ENCODE measurements at places on chromosomes 7 and 10.

- DNase-seq, result peak; percentile 75
These were observed 204.3 kb downstream of the DGKI start for GRCh38 chr7:137642472-137642871.

- no peak for DNase-seq
These were observed 33.8 kb upstream of the INPP5A start for GRCh38 chr10:132503581-132504421.

- DNase-seq, result peak; percentile 81
These were observed 34.4 kb downstream of the ZC3HAV1 start for GRCh38 chr7:139075031-139075652.

DNA sequence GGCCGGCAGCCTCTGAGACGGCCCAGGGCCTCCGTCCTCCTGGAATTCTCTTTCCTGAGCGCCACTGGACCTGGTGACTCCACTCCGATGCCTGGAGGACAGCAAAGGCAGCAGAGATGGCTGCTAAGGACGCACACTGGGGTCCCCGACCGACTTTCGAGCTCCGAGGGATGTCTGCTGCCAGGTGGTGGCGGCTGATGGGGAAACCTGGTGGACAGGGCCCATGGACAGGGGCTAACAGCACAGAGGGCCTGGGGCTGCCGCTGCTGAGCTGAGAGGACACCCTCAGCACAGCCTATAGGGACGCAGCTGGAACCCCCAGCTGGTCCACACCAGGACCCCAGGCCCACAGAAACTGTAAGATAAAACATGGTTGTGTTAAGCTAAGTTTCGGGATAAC is 366.3 kb downstream of the DNAJB6 start:
- DNase-seq, result no peak

DNA sequence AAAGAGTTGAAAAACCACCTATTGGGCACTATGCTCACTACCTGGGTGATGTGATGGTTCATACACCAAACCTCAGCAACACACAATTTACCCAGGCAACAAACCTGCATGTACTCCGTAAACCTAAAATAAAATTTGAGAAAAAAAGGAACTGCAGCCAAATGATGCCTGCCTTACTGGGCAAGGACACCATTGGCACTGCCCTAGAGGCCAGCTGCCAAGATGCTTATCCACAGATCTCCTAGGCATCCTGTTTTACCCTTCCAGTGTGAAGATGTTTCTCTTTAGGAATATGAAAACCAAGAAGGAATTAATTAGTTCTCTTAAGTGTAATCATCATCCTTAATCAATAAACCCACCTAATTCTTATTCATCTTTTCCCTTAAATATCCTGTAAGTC is 133.4 kb downstream of the ABCA13 start:
- DNase-seq, result no peak

DNA sequence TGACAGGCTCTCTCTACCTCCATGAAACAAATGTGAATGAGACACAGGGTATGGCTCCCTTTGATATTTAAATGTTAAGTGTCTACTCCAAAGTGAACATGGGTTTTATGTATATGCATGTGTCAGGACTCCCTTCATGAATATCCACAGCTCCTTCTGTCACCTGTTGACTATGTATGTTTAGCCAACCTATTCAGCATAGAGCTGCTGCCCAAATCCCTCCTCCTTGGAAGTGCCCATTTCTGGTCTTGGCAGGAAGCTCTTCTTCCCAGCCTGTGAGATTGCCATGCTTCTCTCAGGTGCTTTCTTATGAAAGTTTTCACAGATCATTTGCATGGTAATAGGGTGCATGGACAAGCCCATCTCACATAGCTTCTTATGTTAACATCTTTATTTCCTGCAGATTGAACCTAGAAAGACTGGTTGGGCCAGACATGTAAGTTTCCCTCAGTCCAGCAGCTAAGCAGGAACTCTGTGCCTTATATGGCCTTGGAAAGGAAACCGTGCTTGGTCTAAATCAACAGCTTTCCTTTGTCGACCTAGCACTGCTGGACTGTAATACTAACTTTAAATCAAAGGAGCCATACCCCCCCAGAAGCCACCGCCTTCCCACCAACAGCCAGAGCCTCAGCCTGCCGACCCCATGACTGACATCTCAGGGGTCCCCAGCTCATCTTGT is 288.9 kb downstream of the ADARB2 start:
- no peak for DNase-seq

GRCh38 chr7:71750290-71750689 is 618.3 kb downstream of the GALNT17 start:
- DNase-seq, result no peak

DNA sequence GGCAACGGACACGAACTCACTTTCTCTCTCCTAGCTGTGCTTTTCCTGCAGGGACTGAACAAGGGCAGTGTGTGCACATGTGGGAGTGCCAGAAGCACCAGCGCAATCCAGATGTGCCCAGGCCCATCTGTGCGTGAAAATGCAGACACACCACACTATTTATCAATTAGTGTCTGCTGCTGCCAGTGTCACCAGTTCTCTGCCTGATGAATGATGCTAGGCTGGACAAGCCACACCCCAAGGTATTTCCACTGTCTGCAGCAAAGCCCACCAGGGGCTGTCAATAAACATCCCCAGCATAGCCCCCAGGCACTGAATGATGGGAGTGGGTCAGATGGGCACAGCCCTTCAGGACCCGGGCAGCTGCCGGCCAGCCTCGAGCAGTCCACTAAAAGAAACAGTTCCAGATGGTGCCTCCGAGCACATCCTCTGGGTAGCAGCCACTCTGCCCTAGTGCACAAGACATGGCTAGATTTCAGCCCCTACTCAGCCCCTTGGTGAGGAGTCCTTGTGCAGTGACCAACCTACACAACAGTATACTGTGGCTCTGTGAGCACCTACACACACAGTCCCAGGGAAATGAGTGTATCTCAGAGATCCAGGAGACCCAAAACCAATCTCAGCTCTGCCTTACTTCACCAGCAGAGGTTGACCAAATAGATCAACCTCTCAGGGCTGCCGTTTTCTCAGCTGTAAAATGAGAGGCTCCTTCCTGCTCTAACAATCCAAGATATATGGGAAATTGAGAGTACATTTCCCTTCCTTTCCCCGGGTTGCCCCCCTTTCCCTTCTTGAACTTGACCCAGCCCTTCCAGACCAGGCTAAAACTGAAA is 314.7 kb downstream of the PLXNA4 start:
- no peak for DNase-seq

DNA sequence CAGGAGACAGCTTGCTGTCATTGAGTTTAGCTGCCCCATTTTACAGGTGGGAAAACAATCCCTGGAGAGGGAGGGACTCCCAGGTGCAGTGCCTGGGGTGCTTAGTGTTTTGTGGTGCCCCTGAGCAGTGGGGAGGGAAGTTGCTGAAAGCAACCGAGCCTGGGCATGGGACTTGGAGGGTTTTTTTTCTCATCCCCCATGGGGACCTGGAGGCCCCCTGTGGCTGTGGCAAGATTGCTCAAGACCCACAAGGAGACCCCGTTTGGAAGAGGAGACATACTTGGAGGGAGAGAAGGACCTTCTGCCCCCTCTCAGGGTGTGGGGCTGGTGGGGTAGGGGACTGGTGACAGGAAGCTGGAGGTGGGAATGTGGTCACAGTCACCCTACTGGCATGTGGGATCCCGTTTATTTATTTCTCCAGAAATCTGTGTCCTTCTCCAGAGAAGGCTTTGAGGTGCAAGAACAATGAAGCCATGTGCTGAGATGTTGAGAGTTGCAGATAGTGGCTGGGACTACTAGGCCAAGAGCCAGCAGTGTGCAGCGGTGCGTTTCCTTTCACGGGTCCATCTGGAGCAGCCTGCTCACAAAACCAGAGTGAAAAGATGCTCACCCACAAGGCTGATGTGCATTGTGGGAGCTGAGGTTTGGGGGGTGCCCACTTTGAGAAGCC is 21.5 kb downstream of the ZMIZ1 start:
- no peak for DNase-seq

GRCh38 chr10:122638106-122638505 is 61.5 kb downstream of the C10orf120 start:
- DNase-seq, result no peak

DNA sequence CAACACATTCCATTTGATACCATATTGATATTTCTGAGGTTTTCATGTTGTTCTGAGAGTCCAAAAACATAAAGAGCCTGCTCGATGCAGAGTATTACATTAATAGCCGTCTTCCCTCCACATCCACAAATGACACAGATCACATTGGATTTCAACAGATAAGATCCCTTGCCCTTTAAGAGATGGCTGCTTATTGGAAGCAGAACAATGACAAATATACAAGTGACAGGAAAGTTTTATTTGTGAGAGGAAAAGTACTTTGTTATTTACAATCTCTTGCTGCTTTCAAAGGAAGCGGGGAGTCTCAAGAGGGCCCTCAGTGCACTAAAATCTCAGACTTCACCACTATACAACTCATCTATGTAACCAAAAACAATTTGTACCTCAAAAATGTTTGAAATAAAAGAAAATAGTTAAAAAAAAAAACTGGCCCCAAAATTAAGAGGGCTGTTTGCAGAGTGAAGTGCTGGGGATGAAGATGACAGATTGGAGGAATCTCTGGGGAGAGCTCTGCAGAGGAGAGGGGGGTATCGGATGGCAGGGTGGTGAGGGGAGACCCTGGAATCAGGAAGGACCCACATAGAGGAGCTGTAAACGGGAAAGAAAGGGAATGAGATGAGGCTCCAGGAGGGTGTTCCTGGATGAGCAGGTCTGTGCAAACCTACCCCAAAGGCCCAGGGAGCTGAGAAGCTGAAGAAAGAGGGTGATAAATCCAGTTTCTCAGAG is 42.5 kb upstream of the ZNF438 start:
- no peak for DNase-seq

DNA sequence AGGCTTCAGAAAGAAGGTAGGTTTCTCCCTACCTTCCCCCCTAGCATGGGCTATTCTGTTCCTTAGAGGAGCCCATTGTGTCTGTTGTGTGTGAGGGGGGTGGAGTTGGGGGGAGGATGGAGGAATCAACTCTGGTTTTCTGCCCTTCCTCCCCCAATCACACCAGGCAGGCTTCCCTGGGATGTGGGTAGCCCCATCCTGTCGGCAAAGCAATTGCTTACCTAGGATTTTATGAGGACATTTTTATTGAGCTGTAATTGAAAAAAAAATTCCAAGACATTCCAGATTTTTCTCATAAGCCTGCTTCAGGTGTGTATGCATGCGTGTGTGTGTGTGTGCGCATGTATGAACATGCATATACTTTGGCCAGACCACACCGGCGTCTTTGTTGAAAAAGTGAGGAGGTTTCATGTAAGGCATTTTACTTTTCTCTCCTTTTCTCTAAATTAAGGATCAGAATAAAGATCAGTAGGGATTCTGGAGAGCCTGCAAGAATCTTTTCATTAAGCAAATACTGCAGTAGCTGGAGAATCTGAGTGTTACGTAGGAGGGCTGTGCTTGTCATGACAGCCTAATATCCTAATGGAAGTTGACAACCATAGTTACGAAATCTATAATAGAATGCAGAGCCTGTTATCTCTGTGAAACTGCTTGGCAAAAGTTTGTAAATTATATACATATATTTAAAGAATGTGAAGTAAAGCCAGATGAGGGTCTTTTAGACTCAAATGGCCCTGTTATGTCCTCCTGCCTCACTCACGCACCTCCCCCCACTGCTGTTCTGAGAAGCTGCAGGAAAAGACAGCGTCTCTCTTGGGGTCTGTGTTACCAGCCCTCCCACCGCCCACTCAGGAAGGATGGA is 27.3 kb upstream of the SAMD8 start:
- DNase-seq, result no peak

- no peak for DNase-seq
These were observed 147.3 kb downstream of the JMJD1C start for GRCh38 chr10:63318491-63318890.

DNA sequence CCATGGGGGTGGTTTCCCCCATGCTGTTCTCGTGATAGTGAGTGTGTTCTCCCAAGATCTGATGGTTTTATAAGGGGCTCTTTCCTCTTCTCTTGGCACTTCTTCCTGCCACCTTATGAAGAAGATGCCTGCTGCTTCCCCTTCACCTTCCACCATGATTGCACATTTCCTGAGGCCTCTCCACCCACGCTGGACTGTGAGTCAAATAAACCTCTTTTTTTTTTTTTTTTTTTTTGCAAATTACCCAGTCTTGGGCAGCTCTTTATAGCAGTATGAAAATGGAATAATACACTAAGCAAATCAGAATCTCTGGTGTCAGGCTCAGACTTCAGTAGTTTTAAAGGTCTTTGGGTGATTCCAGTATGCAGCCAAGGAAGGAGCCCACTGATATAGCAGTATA is 28.2 kb downstream of the TAS2R41 start:
- no peak for DNase-seq

GRCh38 chr10:97633921-97634320 is 621 bp upstream of the MORN4 start:
- DNase-seq, result peak; percentile 48

GRCh38 chr7:12107841-12108254 is 103.2 kb upstream of the TMEM106B start:
- DNase-seq, result peak; percentile 62

DNA sequence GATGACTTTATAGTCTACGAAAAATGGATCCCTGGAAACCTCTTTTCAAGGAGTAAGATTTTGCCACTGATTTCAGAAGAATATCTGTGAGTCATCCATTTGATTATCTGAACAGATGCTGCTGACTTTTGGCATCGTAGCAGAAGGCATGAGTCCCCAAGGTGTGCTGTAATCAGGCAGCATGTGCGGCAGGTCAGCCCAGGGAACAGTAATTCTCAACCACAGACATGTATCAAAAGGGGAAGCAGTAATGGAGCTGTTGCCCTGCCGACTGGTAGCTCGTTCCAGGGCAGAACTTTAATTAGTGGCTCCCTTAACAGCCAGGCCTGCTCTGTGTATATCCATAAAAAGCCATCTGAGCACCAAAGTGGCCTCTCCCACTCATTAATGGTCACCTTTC is 5.7 kb upstream of the VWC2 start:
- DNase-seq, result no peak

GRCh38 chr10:133238466-133238804 is 780 bp downstream of the VENTX start:
- no peak for DNase-seq

DNA sequence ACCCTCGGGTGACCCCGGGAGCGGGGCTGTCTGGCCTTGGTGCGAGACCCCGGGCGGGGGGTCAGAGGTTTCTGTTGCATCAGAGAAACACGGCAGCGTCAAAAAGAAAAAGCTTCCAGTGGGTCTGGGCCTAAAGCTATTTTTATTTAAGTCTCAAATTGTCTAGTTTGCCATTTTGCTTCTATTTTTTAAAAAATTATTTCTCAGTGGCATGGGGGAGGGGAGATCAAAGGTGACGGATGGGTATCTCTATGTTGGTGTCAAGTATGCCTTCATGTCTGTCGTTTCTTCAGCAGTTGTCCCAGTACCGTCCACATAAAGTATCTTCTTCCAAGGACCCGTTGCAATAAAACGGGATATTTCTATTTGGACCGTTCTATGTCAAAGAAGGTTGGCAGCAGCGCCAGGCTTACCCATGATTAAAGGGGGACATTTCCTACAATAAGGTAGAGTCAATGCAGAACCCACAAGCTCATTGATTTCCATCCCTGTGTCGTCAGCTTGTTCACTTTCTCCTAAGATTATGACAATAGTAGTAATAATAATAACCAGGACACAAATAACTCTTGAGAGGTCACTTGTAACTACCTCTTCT is 26.0 kb upstream of the VAX1 start:
- DNase-seq, result no peak

- DNase-seq, result no peak
These were observed 69.3 kb upstream of the PARD3 start for GRCh38 chr10:34884272-34884952.
